ENCODE measurements at places on chromosomes 7 and 10.

- no peak for DNase-seq
These were observed 408.6 kb upstream of the PFKP start for GRCh38 chr10:2658780-2659179.

DNA sequence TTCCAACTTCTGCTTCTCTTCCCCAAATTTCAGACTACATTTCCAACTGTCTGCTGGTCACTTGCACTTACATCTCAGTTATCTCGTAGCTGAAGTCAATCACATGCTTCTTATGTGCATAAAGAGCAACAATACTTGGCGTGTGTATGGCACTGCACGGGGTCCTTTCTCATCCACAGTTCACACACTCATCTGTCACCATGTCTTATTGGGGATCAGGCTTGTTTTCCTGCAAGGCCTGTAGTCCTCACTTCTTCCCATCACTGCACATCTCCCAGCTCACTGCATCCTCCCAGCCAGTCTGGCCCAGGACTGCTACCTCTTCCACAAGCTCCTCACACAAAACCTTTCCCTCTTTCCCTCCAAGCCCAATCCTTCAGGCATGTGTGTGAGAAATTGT, 35.3 kb downstream of the NUDCD3 start:
- DNase-seq, result no peak

DNA sequence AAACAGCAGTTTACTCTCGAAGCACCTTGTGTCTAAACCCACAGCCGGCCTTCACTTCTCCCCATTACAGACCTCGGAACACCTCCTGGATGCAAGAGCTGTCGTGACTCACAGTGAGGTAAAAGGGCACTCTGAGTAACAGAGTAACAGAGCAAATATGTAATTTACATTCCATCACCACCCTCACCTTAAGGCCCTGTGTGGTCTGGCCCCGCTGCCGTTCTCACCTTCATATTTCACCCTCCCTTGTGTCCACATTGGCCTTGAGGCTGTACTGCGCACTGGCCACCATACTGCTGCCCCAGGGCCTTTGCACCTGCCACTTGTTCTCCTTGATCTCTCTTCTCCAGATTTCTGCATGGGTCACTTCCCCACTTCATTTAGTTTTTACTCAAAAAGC, 12.6 kb downstream of the FFAR4 start:
- DNase-seq, result no peak

GRCh38 chr10:130905386-130905785, 406.1 kb downstream of the TCERG1L start:
- DNase-seq, result no peak

- DNase-seq, result no peak
These were observed 26.3 kb upstream of the KPNA7 start for GRCh38 chr7:99234185-99234584.

DNA sequence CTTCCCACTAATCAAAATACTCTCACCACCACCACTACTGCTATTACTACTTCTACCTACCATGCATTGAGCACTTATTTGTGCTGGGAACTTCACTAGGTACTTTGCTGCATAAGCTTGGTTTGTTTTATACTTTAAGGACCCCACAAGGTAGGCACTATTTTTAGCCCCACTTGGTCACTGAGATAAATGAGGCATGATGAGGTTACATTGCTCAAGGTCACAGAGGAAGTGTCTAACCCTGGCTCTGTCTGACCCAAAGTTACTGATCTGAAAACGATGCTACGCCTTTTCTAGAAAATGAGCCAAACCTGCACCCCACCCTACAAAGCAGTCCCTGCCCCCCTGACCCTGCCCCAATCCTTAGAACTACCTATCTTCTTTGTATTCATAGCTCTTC, 35.6 kb downstream of the NRP1 start:
- no peak for DNase-seq

DNA sequence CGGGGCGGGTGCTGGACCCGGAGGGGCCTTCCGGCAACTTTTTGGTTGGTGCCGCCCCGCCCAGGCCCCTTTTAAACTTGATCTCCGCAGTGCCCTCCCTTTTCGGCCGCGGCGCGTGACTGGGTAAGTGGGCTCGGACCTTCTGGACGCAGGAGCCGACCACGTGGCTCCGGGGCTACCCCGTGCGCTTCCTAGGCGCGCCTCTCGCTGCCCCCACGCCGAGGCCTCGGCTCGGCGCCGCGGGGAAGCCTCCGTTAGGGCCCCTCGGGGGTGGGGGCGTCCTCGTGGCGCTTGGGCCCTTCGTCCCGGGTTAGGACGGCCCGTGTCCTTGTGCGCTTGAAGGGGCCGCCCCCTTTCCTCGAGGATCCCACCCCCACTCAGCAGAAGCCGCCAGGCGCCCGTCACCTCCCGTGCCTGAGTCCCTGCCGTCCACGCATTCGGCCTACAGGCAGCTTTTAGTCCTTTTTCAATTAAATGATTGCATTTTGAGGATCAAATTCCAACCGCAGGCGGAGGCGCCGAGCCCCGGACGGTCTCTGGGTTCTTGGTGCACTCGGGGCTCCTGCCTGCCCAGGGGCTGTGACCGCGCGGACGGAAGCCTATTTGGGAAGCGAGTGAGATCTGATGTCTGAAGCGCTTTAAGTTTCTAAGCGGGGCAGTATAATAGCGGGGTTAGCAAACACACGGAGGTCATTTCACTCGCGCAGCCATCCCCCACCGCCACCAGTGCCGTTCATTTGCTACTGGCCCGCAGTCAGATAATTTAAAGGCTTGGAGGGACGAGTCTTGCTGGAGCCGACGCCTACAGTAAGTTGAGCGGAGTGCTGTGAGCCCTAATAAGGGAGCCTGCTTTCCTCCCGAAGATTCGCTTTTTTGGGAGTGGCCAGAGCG, 31.8 kb upstream of the TOMM7 start:
- DNase-seq, result peak; percentile 56

GRCh38 chr7:20482071-20482470, 133.4 kb upstream of the ABCB5 start:
- DNase-seq, result no peak

DNA sequence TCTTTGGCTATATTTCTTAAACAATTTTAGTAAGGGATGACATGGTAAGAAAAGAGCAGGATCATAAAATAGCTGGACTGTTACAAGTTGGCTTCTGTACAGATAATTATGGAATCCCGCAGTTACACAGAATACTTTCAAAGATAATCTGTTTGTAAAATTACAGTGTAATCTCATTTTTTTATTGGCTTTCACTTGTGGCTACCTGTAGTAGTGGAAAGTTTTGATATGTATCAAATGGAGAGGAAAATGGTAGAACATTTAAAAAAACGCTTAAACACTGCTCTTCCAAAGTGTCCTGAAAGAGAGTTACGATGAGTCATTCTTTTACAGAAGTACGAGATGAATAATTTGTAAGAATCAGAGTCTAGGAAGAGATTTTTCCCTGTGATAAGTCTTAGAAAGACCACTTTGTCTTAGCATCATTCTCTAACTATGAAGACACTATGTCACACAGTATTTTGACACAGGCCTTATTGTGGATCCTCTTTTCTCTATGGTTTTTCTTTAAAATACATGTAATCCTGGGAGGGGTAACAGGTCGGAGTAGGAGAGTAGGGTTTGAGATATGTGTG, 215.0 kb upstream of the DKK1 start:
- DNase-seq, result no peak

GRCh38 chr10:12481924-12482323, 132.6 kb downstream of the CAMK1D start:
- DNase-seq, result no peak

- peak; percentile 63 for DNase-seq
These were observed 124.5 kb downstream of the CHN2 start for GRCh38 chr7:29318853-29319718.

GRCh38 chr7:9124320-9124719, 690.9 kb downstream of the NXPH1 start:
- DNase-seq, result no peak

DNA sequence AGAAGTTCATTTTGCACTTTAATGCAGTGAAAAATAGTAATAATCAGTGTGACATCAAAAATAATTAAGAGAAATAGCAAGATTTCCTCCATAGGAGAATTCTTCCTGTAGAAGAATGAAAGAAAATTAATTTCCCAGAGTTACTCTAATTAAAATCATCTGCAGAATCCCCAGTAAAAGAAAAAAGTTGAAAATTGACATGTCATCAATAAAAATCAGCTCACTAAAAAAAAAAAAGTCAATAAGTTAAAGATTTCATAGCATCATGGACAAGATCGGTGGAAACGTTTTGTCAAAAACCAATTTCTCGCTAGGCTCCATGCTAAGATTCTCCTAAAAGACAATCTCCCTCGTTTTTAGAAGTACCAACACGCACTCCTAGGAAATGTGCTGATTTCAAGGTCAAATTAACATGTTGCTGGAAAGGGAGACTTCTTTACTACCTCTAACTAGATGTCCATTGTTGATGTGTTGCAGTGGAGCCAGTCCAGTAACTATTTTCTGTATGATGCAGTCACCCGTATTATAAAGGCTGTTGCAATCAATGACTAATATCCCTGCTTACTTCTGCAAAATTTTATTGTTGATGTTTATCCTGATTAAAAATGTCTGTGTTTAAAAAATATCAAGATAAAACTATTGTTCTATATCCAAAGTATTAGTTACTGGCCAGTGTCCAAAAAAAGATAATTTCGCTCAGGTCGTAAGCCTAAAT, 591.9 kb upstream of the MGMT start:
- DNase-seq, result no peak

GRCh38 chr7:112398534-112398933, 51.7 kb upstream of the IFRD1 start:
- DNase-seq, result no peak

DNA sequence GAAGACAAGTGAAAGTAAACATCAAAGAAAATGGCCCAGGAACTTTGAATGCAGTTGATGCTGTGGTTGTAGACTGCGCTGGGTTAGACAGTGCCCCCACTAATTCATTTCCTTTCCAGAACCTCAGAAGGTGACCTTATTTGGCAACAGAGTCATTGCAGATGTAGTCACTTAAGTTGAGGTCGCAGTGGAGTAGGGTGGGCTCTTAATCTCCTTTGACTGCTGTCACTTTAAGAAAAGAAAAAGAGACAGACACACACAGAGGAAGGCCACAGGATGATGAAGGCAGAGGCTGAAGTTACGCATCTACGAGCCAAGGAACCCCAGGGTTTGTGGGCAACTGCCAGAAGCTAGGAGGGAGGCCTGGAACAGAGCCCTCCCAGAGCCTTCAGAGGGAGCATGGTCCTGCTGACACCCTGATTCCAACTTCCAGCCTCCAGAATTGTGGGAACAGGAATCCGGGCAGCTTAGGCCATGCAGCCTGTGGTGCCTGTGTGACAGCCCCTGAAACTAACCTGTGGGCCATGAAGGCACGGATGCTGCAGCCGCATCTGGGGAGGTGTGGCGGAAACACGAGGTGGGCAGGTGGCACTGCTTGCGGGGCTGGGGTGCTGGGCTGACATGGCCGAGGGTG, 107.6 kb downstream of the PRKAG2 start:
- no peak for DNase-seq

- no peak for DNase-seq
These were observed 78.2 kb downstream of the CCSER2 start for GRCh38 chr10:84406561-84406960.

DNA sequence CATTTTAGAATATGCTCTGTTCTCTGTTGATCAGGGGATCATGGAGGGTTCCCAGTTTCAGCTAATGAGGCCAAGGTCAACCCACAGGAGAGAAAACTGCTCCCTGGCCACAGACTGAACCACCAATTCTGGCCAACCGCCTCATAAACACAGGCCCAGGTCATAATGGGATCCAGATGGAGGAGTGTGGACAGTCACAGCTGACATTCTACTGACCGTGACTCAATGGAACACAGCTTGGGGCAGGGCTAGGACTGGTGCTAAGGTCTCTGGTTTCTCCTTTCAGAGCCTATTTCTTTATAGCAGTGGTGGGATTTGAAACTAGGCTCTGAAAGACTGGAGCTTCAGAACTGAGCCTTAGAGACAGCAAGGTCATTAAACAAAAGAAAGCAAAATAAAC, 68.3 kb downstream of the HIPK2 start:
- DNase-seq, result no peak

GRCh38 chr7:25739143-25739542, 412.9 kb upstream of the NFE2L3 start:
- DNase-seq, result no peak

DNA sequence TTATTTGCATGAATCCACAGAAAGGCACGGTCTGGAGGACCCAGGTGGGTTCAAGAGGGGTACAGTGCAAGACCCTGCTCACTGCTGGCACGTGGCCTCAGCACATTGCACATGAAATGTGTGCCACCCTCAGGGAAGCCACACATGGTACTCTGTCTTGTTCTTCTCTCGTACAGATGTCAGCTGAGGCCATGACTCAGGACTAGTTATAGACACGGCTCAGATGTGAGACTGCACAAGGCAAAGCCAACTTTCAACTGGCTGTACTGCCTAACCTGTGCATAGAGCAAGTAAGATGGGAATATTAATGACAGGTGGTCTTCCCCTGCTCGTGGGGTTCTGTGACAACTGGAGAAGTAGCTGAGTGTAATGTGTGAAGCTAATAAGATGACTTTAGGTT, 249.4 kb upstream of the CTBP2 start:
- no peak for DNase-seq

- DNase-seq, result no peak
These were observed 327.2 kb upstream of the AKR1E2 start for GRCh38 chr10:4498711-4499251.

DNA sequence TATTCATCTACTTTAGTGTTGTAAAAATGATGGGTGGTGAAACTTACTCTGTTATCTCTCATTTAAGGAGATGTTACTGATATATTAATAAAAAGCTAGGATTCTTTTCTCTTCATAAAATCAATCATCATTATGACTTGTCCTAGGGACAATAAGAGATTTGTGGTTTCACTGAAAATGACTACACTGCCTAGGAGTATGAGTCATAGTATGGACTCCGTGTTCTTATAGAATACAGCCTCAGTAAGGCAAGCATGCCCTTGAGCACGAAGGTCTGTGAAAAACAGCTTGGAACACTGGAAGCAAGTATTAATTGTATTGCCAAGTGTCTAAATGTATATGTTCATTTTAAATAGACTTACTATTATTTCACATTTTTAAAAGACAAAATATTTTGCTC, 749.2 kb upstream of the PCDH15 start:
- DNase-seq, result peak; percentile 7

- no peak for DNase-seq
These were observed 13.3 kb upstream of the RAB18 start for GRCh38 chr10:27490807-27491206.

DNA sequence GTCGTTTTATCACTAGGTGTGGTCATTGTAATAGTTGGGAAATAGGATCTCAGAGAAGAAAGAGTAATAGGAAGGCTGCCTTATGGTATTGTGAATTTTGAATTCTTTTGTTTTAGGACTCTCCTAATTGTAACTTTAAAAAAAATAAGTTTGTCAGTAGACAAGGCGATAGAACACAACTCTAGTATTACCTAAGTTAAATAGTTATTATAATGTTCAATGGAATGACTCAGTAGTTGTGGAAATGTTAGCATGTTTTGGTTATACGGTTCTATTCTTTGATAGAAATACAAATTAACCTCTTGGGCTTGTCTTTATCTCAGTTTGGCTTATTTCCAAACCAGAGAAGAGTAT, 1.4 kb downstream of the DNAH11 start:
- no peak for DNase-seq

GRCh38 chr7:116495736-116496135, 3.8 kb upstream of the CAV2 start:
- no peak for DNase-seq

All from pons (tissue), 1 donor.